ENCODE measurements at places on chromosomes 2 and 18. TPM values are rescaled to one million over a fixed set of nuclear protein-coding genes. Genes with fewer than 3 reads are reported as not detected.

Gene SERPINB13
- not detected for total RNA-seq

Gene CFC1
- not detected for total RNA-seq

Gene MGAT5
- 21.2 TPM for total RNA-seq

Gene DAW1
- not detected for total RNA-seq

Gene ZC3H8
- 14.2 TPM for total RNA-seq

Gene ZNF804A
- total RNA-seq, result not detected

Gene PGAP1
- total RNA-seq, result 65.5 TPM

Gene MAP3K20
- total RNA-seq, result 18.0 TPM

Gene OSR1
- total RNA-seq, result not detected

DNA sequence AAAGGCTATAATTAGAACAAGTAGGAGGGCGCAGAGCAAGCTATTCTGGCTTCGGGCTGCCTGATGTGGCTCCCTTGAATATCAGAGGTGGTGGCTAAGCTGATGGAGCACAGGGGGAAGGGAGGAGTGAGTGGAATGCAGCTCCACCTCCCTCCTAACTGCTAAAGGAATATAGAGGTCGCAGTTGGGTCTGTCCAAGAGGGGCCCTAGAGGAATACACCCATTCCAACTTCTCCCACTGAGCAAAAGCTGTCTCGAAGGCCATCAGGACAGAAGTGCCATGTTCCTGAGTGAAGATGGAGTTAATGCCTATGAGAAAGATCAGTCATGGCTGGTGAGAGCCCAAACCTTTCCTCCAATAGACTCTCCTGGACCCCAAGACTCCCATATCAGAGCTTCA lies 32.8 kb upstream of the MARCO start:
- no peaks in the 10 kb centered on the region for H3K36me3 ChIP-seq
- H3K4me3 ChIP-seq, result no peak overlapping the region
- no peak overlapping the region for H3K27ac ChIP-seq
- no peak for DNase-seq
- H3K27me3 ChIP-seq, result no peaks in the 10 kb centered on the region

- no peaks in the 10 kb centered on the region for H3K27me3 ChIP-seq
- no peak overlapping the region for H3K4me3 ChIP-seq
- H3K4me1 ChIP-seq, result no peaks in the 10 kb centered on the region
- no peak overlapping the region for H3K27ac ChIP-seq
- no peak for DNase-seq
Observed at GRCh38 chr2:157897106-157897971, 21.2 kb upstream of the ACVR1 start.

DNA sequence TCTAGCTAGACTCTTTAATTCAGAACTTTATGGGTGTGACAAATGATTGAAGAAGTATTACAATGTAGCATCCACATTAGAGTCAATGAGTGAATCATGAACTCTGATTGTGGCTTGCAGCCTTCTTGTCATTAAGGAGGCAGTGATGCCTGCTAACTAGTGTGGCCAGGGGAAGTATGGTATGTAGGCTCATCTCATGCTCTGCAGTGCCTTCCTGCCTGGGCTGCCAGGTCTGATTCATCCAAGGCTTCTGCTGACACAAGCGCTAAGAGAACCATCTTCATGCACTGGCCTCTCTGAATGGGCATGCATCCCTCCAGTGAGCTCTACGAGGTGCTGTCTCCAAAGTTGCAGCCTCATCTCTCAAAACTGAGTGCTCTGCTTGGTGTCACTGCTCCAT lies 144.3 kb downstream of the MTCL1 start:
- H3K4me3 ChIP-seq, result no peak overlapping the region
- no peak overlapping the region for H3K27ac ChIP-seq
- DNase-seq, result no peak
- no peaks in the 10 kb centered on the region for H3K27me3 ChIP-seq

DNA sequence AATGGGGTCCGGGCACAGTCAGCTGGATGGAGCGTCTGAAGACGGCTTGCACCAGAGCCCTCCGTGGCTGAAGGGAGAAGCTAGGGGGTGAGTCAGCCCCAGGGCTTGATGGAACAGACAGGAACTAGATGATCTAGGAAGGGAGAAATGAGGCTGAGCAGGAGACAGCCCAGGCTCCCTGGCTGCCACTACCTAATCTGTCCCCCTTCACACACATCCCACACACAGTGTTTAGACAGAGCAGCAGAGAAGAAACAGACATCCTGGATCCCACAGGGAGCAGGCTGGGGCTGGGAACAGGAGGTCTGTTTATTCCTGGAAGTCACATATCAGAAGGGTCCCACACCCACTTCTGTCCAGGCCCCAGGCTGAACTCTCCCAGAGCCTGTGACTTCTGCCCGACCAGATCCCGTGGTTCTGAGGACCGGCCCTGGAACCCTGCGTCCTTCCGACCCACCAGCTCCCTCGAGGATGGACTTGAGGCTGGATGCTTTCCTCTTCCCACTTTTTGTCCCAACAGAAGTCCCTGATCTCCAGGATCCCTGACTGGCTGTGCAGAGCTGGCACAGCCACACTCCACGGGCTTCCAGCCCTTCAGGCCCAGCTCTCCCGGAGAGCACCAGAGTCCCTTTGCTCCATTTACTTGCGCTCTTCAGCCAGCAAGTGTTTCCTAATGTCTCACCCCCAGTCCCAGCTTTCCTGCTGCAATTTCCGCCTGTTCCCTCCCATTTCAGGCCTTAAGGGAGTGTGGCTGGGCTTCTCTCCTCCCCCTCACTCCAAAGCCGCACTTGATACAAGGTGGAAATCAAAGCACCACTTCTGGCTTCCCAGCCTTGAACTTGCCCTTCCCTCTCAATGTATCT lies 1.5 kb upstream of the GPBAR1 start:
- no peaks in the 10 kb centered on the region for H3K27me3 ChIP-seq
- H3K36me3 ChIP-seq, result no peaks in the 10 kb centered on the region
- no peak overlapping the region for H3K27ac ChIP-seq
- peaks cover 14% of the 10 kb centered on the region for H3K4me1 ChIP-seq
- no peak overlapping the region for H3K4me3 ChIP-seq
- no peak for DNase-seq

DNA sequence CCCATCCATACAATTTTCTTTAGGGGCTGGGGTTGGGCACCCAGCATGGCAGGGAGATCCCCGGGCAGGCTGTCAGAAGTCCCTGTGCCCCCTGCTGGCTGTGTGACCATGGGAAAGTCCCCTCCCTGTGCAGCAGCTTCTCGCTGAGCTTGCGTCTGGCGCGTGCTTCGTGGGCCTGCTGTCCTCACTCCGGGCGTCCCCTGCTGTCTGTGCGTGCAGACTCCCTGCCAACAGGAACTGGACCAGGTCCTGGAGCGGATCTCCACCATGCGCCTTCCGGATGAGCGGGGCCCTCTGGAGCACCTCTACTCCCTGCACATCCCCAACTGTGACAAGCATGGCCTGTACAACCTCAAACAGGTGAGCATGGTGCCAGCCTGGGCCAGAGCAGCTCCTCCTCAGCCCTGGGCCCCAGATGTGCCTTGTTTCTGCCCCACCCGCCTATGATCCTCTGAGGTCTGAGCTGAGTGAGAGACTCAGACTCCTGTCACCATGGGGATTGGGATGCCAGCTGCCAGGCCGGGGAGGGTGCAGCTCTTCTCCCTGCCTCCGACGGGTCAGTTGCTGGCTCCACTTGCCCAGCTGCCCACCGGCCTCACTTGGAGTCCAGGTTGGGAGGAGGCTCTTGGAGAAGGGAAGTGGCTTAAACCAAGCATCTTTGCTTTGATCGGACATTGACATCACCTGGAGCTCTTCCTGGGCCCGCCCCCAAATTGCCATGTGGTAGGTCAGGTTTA lies 28.6 kb downstream of the IGFBP2 start:
- H3K4me1 ChIP-seq, result peaks cover 25% of the 10 kb centered on the region
- peaks cover 5% of the 10 kb centered on the region for H3K36me3 ChIP-seq
- H3K27ac ChIP-seq, result no peak overlapping the region
- H3K4me3 ChIP-seq, result no peak overlapping the region
- no peak for DNase-seq

DNA sequence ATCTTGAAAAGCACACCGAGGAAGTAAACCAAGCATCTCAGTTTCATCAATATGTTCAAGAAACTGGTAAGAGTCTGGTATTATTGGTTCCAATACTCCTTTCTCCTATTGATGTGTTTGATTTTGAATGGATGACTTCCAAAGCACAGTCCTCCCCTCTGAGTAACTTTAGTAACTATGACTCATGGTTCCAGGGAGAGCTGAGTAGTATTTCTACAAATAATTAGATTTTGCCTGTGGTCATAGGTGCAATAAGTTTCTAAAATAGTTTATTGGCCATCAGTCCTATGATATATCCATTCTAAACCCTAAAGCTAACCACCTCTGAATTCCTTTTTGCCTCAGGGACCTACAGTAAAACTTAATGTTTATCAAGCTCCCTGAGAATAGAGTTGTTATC lies 352.4 kb downstream of the XIRP2 start:
- H3K4me1 ChIP-seq, result no peaks in the 10 kb centered on the region
- DNase-seq, result no peak
- no peaks in the 10 kb centered on the region for H3K36me3 ChIP-seq

DNA sequence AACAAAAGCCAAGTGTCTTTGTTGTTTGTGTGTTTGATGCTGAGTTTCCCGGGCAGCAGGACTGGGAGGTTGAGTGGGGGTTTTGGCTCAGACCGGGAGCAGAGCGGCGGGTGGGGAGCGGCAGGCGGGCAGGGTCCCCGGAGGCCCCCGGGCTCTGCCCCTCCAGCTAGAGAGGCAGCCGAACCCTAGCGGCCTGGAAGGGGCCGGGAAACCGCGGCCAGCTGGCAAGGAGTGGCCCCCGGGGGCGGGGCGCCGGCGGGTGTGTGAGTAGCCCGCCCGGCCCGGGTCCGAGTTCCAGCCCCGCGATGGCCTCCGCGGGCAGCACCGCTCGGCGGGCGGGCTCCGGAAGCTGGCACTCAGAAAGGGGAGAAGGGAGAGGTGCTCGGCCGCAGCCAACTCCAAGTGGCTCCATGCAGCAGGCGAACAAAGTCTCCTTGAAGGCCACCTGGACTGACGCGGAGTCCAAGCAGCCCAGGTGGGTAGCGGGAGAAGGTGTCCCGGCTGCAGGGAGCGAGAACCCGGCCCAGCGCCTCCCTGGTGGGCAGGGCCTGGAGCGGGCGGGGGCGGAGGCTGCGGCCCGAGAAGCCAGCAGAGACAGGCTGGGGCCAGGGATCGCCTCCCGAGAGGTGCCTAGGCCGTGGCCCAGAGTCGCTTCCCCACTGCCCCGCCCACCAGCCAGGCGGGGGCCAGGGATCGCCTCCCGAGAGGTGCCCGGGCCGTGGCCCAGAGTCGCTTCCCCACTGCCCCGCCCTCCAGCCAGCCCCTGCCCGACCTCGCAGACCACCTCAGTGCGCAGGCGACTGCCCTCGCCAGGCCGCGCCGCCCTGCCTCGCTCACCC lies at the start of gene ANKRD53:
ANKRD53 (plus strand) TSS at position 290 of the 839 bp plus-strand sequence; CDS start at position 306, 16 bp downstream.
- H3K27me3 ChIP-seq, result peaks cover 55% of the 10 kb centered on the region
- H3K36me3 ChIP-seq, result no peaks in the 10 kb centered on the region
- DNase-seq, result peak; percentile 86
- peaks cover 5% of the 10 kb centered on the region for H3K4me1 ChIP-seq
- peak within 1 kb of the TSS; percentile 55 for H3K4me3 ChIP-seq
- H3K27ac ChIP-seq, result no peak within 1 kb of the TSS

- no peaks in the 10 kb centered on the region for H3K36me3 ChIP-seq
- DNase-seq, result no peak
- no peak overlapping the region for H3K27ac ChIP-seq
- H3K4me1 ChIP-seq, result peaks cover 9% of the 10 kb centered on the region
- peaks cover 66% of the 10 kb centered on the region for H3K27me3 ChIP-seq
- no peak overlapping the region for H3K4me3 ChIP-seq
Observed at GRCh38 chr2:96530144-96530430, 6.5 kb upstream of the ARID5A start.

DNA sequence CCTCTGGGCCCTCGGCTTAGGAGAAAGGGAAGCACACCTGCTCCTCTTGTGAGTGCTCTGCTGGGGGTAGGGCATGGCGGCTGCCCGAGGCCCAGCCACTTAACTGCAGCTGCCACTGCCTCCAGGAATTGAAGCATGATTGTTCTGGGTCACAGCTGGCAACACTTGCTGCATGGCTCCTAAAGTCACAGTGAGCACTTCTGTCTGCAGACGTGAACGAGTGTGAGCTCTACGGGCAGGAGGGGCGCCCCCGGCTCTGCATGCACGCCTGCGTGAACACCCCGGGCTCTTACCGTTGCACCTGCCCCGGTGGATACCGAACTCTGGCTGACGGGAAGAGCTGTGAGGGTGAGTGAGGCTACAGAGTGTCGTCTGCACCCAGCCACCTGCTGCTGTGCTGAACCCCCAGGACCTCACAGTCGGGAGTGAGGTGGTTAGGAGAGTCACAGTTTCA lies 44.4 kb downstream of the FBLN7 start:
- peak; percentile 40 for DNase-seq
- H3K27me3 ChIP-seq, result no peaks in the 10 kb centered on the region
- H3K4me1 ChIP-seq, result peaks cover 10% of the 10 kb centered on the region
- no peaks in the 10 kb centered on the region for H3K36me3 ChIP-seq
- peak overlapping the region; percentile 54 for H3K27ac ChIP-seq

- no peak for DNase-seq
- H3K27me3 ChIP-seq, result no peaks in the 10 kb centered on the region
- peaks cover 20% of the 10 kb centered on the region for H3K4me1 ChIP-seq
- no peak overlapping the region for H3K27ac ChIP-seq
- H3K4me3 ChIP-seq, result no peak overlapping the region
Observed at GRCh38 chr2:152481881-152482583, 147.1 kb downstream of the FMNL2 start.

DNA sequence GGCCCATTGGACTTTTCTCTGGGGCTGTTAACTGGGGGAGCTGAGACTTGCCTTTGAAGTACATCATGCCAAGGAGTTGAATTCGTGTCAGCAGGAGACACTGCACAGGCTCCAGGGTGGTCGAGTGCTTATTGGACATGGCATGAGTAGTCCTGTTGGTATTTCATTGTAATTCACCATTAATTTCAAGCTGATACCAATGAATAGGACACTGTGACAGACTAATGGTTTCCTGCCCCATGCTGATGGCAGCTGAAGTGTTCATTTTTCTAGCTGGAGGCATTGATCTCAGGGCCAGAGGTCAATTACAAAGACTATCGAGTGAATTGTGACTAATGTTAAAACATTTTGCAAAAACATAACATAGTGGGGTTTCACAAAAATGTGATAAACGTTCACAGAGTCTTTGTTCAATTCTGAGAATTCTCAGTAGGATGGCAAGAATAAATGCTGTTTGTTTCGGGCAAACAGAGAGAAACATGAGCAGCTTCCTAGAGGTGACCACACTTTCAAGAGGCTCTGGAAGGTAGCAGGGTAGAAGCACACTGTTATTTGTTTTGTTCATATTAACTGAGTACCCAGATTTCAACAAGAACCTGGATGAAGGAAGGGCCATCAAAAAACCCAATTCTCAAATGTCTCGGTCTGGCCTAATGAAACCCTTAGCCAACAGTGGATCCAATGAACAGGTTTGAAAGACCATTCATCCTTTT lies 90.6 kb upstream of the ARL4C start:
- H3K4me3 ChIP-seq, result no peak overlapping the region
- no peaks in the 10 kb centered on the region for H3K36me3 ChIP-seq
- no peaks in the 10 kb centered on the region for H3K27me3 ChIP-seq
- peaks cover 12% of the 10 kb centered on the region for H3K4me1 ChIP-seq
- H3K27ac ChIP-seq, result no peak overlapping the region

- no peak overlapping the region for H3K27ac ChIP-seq
- H3K4me3 ChIP-seq, result no peak overlapping the region
- DNase-seq, result no peak
- H3K4me1 ChIP-seq, result no peaks in the 10 kb centered on the region
- no peaks in the 10 kb centered on the region for H3K27me3 ChIP-seq
Observed at GRCh38 chr2:230498506-230499107, 82.6 kb downstream of the SP100 start.

- H3K36me3 ChIP-seq, result no peaks in the 10 kb centered on the region
- H3K4me3 ChIP-seq, result no peak overlapping the region
- H3K4me1 ChIP-seq, result peaks cover 11% of the 10 kb centered on the region
- peak; percentile 71 for DNase-seq
Observed at GRCh38 chr18:56575819-56576663, 62.4 kb downstream of the TXNL1 start.

- H3K36me3 ChIP-seq, result no peaks in the 10 kb centered on the region
- H3K4me1 ChIP-seq, result peaks cover 6% of the 10 kb centered on the region
- DNase-seq, result no peak
- no peak overlapping the region for H3K4me3 ChIP-seq
Observed at GRCh38 chr2:239157269-239157668, 243.6 kb downstream of the HDAC4 start.
